Activated CD8-positive, alpha-beta T cell treated with anti-CD3 and anti-CD28 coated beads for 36 hours (primary cell): ENCODE measurements at places on chromosomes 16 and 17.

- DNase-seq: no peak
Observed at GRCh38 chr17:7111784-7112509, 2.7 kb downstream of the ASGR2 start.

- no peak for DNase-seq
Observed at GRCh38 chr17:78991017-78991738, 11.5 kb upstream of the LGALS3BP start.

GRCh38 chr16:57555831-57556230 lies 13.4 kb downstream of the ADGRG5 start:
- DNase-seq: no peak

- no peak for DNase-seq
Observed at GRCh38 chr17:63364387-63364786, 81.7 kb downstream of the CYB561 start.

GRCh38 chr16:85458968-85459367 lies 154.2 kb upstream of the GSE1 start:
- no peak for DNase-seq

GRCh38 chr17:50661795-50662391 lies 27.2 kb downstream of the ABCC3 start:
- DNase-seq: peak; percentile 37

GRCh38 chr16:57347858-57348257 lies 10.7 kb upstream of the CCL22 start:
- DNase-seq: no peak

DNA sequence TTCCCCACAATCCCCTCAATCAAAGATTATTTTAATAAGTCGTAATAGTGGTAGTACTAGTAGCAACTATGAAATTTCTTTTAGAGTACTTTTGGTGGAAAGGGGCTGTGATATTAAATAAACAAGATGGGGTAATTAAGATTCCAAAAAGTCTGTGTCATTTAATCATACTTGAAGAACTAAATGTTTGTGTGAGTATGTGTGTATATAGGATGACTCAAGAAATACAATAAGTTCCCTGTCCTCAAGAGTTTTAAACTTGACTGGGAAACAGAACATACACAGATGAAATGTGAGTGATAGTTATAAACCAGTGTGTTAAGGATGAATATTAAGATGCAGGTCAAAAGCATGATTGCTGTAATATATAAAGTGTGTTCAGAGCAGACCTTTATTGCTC lies 2.3 kb downstream of the ALDH3A2 start:
- no peak for DNase-seq

DNA sequence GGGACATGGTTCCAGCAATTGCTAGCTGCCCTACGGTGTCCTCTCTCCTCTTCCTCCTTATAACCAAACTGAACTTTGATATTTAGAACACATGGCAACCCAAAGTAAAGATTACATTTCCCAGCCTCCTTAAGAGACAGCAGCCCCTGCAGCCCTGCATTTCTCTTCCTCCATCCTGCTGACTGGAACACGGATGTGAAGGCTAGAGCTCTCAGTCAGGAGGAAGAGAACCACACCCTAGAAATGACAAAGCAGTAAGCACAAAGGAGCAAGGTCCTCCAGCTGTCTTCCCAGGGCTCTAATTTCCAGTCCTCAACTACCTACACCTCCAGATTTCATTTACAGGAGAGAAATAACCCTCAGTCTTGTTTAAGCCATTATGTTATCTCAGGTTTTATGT lies 10.9 kb downstream of the DYNC1LI2 start:
- DNase-seq: no peak

- DNase-seq: no peak
Observed at GRCh38 chr16:49937886-49938285, 82.0 kb upstream of the ZNF423 start.

GRCh38 chr17:75288359-75288758 lies 874 bp downstream of the SLC25A19 start:
- DNase-seq: no peak

DNA sequence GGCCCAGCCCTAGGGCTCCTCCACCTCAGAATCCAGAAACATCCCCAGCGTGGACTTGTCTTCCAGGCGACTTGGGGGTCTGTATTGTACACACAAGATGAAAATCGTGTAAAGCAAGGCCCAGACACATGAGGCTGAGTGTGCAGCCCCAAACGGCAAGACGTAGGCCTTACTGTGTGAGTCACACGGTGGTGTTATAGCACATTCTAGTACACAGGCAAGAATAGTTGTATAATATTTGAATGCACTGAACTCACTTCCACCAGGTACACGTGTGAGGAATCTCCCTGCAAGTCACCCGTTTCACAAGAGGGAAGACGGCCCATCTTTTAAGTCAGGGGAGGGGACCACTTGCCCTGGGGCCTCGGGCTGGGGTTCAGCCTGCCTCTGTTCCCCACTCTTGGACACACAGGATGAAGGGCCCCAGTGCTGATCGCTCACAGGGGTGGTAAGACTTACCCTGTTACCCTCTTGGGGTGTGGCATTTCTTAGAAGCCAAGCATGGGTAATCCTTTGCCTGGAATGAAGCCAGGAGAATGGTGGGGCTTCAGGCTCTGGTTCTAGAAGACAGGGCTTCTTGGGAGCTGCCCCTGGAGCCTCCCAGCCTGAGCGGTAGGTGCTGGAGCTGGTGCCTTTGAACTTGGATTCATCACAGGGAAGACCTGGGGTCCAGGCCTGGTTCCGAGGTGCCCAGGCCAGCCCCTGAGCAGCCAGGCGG lies 71.3 kb downstream of the SREBF1 start:
- no peak for DNase-seq

- no peak for DNase-seq
Observed at GRCh38 chr17:44318077-44318892, 6.3 kb downstream of the SLC25A39 start.
